ENCODE measurements at places on chromosomes 1 and 21.

DNA sequence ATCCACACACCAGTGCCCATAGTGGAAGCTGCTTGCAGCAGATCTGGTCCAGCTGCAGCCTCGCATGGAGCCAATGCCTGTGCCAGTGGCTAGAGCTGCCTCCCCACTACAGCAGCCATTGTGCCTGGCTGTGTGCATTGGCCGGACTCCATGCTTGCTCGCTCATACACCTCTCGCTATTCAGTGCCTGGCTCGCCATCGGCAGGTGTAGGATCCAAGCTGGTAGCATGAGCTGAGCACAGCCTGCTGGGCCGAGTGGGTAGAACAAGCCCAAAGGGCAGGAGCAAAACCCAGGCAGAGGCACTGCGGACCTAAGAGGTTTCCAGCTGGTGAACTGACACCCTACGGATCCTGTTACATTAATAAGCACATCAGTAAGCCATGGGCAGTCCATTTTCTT, 1184.1 kb downstream of the AMY1C start:
- no peak for DNase-seq

GRCh38 chr1:224435318-224435763, 744 bp upstream of the WDR26 start:
- DNase-seq: no peak

GRCh38 chr1:34695580-34695979, 59.3 kb upstream of the GJB5 start:
- DNase-seq: no peak

GRCh38 chr1:212613440-212614335, 5.1 kb downstream of the ATF3 start:
- DNase-seq: no peak

DNA sequence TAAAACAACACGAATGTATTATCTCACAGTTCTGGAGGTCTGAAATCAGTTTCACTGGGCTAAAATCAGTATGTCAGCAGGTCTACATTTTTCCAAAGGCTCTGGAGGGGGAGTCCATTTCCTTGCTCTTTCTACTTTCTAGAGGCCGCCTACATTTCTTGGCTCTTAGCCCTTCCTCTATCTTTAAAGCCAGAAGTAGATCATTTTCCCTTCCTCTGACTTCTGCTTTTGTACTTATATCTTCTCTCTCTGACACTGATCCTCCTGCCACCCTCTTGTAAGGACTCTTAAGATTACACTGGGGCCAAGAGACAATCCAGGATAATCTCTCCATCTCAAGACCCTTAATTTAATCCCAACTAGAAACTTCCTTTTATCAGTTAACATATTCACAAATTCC, 41.4 kb downstream of the MSH4 start:
- DNase-seq: no peak

GRCh38 chr1:111208921-111209320, 8.5 kb upstream of the DENND2D start:
- no peak for DNase-seq

DNA sequence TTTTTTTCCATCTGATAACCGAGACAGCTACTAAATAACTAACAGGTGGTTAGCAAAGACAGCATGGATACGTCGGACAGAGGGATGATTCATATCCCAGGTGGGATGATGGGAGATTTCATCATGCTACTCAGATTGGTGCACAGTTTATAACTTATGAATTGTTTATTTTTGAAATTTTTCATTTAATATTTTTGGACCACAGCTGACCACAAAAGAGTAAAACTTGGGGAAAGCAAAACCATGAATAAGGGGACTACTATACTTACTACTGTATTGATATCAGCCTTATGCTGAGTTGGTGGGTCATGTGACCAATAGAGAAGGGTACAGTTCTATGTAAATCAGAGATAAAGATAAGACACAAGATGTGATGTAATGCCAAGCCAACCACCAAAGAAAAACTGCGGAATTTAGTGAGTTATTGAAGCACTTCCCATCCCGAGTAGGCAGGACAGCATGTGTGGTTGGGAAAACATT, 248.1 kb upstream of the C1orf105 start:
- DNase-seq: no peak

- no peak for DNase-seq
Measured at GRCh38 chr1:21264898-21265297, 25.4 kb downstream of the ECE1 start.

- DNase-seq: no peak
Measured at GRCh38 chr21:37071561-37072273, 1.2 kb downstream of the PIGP start.

DNA sequence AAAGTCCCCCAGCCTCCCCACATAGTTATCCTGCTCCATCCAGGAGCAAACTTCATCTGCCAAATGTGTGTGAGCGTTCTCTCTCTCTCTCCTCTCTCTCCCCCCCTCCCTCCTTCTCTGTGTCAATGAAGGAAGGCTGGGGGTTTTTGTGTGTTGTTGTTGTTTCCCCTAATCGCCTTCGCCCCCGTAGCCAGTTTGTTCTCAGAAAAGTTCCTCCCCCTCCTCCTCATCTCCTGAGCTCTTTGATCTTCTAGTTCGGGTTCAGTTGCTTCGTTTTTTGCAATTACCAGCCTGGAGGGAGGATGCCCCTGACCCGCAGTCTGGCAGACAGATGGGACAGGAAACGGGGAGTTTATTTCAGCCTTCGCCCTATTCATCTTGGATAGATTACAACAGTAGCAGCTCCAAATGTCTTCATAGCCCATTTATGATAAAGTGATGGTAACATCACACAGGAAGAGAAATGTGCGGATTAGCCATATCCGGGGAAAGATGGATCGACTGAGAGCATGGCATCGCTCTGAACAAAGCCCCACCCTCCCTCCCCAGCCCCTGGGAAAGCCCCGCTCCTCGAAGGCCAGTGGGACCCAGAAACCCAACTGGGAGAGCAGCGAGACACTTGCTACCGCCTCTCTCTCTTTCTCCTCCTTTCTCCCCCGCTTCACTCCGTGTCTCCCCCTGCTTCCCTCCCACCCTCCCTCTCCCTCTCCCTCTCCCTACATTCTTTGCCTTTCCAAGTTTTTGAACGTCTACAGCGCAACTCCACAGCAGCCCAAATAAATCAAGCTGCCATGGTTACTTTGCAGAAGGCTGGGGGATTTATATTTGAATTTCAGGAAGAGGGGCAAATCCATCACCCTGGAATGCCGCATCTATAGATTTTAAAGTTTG, 139.7 kb upstream of the ARHGEF16 start:
- DNase-seq: no peak

- no peak for DNase-seq
Measured at GRCh38 chr1:36996106-36996505, 38.2 kb downstream of the GRIK3 start.

- DNase-seq: no peak
Measured at GRCh38 chr1:233151861-233152260, 143.7 kb downstream of the PCNX2 start.

DNA sequence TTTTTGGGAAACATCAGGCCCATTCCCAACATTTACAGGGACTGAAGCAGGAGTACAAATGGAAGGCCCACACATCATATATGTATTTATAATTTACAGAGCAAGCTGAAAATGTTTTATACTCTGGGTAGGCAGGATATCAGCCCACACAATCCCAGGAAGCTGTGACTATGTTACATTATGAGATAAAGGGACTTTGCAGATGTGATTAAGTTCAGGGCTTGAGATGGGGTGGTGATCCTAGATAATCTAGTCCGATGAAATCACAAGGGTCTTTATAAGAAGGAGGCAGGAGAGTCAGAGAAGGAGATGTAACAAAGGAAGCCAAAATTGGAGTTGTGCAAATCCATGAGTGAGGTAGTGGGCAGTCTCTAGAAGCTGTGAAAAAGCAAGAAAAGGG, 160.5 kb downstream of the PDE4B start:
- DNase-seq: no peak

DNA sequence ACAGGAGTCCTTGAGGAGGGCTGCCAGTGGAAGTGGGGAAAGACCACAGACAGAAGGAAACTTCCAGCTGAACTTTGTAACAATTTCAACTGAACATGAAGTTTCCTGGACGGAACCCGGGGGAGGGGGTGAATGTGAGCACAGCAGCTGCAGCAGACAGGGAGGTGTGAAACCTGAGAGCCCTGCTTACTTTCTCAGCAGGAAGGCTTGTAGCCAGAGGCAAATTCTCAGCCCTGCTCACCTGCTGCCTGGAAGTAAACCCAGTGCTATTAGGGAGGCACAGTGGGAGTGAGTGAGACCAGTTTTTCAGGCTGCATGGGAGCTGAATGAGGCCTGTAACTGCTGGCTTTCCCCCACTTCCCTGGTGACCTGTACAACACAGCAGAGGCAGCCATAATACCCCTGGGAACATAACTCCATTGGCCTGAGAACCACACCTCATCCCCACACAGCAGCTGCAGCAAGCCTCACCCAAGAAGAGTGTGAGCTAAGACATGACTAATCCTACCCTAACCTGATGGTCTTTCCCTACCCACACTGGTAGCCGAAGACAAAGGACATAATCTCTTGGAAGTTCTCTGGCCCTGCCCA, 9.6 kb upstream of the SPRR2F start:
- DNase-seq: no peak

DNA sequence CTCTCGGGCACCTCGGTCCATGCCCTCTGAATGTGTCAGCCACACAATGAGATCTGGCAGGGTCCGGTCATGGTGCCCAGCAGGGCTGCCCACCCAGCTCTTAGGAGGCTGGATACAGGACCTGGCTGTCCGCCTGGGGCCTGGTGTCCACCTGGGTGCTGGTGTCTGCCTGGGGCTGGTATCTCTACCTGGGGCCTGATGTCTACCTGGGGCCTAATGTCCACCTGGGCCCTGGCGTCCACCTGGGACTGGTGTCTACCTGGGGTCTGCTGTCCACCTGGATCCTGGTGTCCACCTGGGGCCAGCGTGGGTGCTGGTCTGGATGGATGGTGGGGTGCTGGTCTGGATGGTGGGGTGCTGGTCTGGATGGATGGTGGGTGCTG, 45.1 kb upstream of the ACTRT2 start:
- no peak for DNase-seq

GRCh38 chr1:53330819-53331218, 2.9 kb upstream of the LRP8 start:
- no peak for DNase-seq

DNA sequence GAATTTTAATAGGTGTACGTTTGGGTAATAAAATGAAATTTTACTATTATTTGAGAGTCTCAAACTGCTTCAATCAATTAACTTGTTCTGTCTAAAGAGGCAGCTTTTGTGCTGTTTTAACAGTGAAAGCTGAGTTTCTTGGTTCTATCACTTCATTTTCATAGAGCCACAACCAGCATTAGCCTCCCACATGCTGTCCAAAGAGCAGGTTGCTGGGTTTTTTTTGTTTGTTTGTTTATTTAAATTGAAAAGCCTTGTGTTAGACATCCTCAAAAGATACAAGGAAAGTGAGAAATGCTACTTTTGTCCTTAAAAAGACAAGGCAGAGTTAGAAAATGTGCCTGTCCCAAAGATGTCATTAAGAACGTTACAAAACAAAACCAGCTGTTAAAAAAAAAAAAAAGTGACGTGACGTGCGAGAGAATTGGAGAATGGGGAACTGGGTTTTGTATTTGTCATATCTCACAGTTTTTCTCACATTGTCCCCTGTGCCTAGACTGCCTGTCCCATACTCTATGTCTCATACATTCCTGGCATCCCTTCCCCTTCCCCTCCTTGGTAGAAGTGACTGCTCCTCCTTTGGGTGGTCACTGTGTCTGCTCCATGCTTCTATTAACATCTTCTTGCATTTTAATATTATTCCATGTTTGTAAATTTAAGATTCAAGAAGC, 63.1 kb upstream of the CD34 start:
- no peak for DNase-seq

DNA sequence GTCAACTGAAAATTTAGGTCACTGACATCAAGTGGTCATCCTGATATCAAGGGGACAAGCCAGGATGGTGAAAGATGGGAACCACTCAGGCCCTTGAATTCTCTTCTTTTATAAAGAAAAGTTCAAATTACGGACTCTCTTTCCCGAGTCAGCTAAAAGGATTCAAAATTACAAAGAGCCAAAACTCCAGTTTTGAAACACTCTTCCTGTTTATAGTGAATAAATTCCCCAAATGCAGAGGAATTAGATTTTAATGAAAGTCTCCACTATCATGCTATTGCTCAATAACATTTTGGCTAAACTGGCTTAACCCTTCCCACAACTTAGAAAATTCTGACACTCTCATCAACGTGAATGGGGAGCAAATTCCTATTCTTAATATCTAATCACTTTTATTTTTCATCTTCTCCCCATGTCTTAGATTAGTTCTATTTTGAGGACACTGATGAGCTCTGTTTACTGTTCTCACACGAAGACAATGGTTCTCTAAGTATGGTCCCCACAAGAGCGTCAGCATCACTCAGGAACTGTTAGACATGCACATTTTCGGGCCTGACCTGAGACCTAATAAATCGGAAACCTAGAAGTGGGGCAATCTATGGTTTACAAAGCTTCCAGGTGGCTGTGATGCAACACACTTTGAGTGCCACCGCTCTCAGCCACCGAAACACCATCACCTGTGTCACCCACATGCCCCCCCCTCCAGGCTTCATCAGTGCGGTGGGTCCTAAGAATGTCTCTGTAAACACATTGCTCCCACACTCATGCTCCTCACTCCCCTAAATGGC, 64.4 kb upstream of the TIAM1 start:
- DNase-seq: no peak

- DNase-seq: no peak
Measured at GRCh38 chr1:185767508-185768120, 33.4 kb downstream of the HMCN1 start.

GRCh38 chr1:66275083-66275482, 258.9 kb upstream of the SGIP1 start:
- DNase-seq: no peak

DNA sequence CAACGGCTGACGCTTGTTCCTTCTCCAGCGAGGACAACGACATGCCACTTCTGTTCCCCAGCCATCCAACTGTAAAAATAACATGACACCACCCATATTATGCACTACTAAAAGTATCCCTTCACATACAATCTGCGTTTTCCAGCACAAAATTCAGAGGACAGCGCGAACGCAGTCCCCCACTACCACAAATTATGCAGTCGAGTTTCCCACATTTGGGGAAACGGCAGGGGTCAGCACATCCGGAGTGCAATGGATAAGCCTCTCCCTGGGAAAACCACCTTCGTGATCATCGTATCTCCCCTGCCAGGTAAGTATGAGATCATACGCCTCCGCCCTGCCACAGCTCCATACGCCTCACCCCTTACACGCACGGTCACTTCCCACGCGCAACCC, 120.9 kb downstream of the PPIAL4G start:
- no peak for DNase-seq

- DNase-seq: no peak
Measured at GRCh38 chr21:41837756-41838297, 41.3 kb downstream of the PRDM15 start.

DNA sequence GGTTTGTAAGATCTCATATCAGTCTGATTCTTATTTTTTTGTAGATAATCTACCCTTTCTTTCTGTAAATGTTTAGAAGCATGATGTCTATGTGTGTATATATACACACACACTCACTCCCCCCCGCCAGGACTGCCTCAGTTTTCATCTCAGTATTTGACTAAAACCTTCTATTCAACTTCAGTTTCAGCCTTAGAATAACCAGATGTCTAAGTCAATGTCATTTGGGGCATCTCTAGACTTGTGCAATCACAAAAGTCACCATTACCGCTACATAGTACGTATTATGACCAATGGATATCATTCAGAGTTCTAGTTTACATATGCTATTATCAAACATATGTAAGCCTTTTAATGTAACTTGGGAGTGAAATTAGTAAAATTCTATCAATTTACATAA, 53.3 kb upstream of the BOLA1 start:
- DNase-seq: no peak

GRCh38 chr1:156945881-156946661, 25.6 kb downstream of the LRRC71 start:
- no peak for DNase-seq

Data from activated CD4-positive, CD25-positive, alpha-beta regulatory T cell treated with anti-CD3 and anti-CD28 coated beads, Interleukin-2, amount 50 U/mL, for 16 hours (primary cell).